ENCODE measurements at places on chromosomes 11 and 22.

- DNase-seq = no peak
Observed at GRCh38 chr11:36253238-36253637, 36.0 kb downstream of the COMMD9 start.

- no peak for DNase-seq
Observed at GRCh38 chr11:117874253-117874909, 2.1 kb downstream of the FXYD6 start.

GRCh38 chr22:37701141-37701786, 4.4 kb downstream of the TRIOBP start:
- DNase-seq = no peak

DNA sequence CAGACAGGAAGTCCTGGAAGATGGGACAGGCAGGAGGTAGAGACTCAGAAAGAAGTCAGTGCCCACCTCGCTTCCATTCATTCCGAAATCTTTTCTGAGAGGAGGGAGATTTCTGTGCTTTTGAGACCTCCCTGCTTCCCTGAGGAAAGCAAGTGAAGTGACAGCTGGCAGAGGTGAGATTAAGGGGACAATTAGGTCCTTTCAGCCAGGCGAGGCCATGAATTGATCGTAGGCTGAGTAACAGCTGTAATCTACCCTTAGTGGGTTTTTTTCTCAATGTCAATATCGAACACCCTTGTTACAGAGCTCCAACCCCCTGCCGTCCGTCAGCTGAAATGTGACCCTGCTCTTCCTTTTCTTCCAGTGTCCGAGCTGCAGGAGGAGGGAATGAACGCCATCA, 96.0 kb downstream of the PARVA start:
- no peak for DNase-seq

GRCh38 chr11:35375332-35376117, 43.8 kb downstream of the SLC1A2 start:
- no peak for DNase-seq

GRCh38 chr22:36368359-36368983, 19.3 kb downstream of the MYH9 start:
- DNase-seq = no peak

DNA sequence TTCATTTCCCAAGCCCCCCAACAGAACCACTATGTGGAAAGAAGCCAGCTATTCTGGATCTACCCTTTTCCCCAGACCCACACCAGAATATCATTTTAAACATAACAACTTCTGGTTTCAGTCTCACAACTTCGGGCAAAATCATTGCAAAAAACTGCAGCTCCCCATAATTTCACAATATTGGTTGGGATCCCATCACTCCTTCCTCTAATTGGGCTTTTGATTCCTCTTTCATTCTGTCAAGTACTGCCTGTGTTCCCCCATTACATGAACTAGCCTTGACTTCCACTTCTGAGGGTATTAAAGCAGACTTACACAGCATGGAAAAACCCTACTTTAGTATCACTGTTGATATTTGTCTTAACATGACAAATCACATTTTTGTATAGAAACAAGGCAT, 4.1 kb upstream of the APOL3 start:
- no peak for DNase-seq

DNA sequence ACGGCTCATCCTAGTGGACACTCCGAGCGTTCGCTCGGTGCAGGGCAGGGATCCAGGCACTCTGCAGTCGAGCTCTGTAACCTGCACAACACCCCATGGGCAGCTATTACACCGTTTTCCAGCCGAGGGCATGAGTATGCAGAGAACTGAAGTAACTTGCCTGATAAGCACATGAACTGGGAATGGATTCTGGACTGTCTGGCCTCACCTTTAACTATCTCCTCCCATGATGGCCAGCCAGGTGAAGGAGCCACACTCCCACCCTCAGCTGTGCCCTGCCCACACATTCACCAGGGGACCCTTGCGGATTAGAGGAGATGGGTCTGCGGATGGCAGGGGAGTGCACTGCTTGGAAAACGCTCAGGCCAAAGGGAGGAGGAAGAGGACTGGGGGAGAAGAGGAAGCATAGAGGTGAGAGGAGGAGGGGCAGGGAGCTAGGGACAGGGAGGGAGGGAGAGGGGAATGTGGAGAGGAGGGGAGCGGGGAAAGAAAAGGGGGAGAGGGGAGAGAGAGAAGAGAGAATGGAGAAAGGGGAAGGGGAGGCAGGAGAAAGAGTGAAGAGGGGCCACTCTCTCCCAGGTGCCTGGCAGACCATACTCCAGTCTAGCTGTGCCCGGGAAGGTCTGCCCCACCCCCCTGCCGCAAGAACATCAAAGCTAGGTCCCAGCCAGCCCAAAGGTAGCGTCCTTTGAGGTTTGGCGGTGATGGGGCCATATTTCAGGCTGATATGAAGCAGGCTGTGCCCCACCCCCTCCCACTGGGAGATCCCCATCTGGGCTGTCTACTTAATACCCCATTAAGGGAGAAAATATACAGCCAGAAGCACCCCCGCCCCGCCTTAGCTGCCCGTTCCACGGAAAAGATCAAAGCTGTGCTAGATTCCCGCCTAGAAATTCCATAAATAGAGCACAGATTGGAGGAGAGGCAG, 33.2 kb upstream of the TCF20 start:
- DNase-seq = no peak

DNA sequence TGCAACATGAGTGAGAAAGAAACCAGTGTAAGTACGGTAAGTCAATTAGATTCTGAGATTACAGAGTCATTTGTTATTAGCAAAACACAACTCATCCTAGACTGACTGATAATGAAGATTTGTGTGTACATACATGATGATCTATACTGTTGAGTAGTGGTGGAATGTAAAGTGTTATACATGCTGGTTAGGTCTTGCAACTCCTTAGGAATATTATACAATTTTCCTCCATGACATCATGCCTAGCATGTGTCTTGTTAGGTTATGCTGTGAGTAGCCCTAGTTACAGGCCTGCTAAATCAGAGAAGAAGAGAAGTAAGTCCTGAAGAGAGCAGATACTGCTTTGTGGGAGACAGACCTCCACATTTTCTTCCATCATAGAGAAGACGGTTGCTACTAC, 880.6 kb downstream of the LUZP2 start:
- DNase-seq = no peak

DNA sequence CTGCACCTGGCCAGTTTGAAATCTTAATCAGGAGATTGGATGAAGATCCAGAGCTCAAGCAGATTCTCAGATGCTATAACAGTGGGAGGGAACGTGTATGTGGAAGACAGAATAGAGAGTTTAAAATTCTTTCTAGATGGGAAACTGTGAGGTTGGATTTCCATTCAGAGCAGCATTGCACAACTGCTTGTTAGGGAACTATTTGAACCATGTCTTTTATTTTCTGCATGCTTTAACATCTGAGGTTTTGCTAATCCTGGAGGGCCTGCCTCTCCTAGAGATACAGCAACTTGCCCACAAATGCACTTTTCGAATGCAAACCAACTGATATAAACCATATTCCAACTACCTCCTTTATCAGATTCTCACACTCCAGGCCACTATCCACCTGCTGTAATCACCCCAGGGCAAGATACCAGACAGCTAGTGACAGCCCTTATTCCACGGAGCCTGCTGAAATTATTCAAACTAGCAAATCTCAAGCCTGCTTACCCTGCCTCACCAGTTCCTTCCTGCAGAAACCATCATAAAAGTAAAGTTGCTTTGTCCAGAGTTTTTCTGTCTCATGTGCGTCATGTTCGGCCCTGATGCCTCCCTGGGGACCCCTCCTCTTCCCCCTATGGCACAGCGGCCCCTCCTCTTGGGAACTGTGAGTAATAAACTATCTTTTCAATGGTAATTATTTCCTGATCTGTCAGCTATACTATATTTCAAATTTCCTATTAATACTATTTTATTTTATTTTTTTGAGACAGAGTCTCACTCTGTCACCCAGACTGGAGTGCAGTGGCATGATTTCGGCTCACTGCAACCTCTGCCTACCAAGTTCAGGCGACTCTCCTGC, 18.4 kb upstream of the SEC14L4 start:
- DNase-seq = no peak

DNA sequence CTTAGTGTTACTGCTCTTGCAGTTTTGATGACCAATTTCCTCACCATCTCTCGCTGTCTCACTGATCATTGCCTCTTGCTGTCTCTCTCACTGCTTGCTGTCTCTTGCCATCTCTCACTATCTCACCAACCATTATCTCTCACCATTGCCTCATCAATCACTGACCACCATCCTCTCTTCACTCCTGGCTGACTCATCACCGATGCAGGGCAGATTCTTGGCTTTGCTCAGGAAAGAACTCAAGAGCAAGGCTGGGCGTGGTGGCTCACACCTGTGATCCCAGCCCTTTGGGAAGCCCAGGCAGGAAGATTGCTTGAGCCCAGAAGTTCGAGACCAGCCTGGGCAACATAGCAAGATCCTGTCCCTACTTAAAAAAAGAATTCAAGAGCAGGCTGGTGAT, 66.3 kb upstream of the SYN3 start:
- no peak for DNase-seq

GRCh38 chr11:44622190-44622650, 56.8 kb downstream of the CD82 start:
- no peak for DNase-seq
